ENCODE measurements at places on chromosomes 13 and 19. TPM values are rescaled to one million over a fixed set of nuclear protein-coding genes. Genes with fewer than 3 reads are reported as not detected.

FCER2 gene
- not detected for total RNA-seq

NOTCH3 gene
- 27.4 TPM for total RNA-seq

GTPBP3 gene
- 11.5 TPM for total RNA-seq

KRTDAP gene
- not detected for total RNA-seq

ZNF235 gene
- total RNA-seq, result 2.3 TPM

FSD1 gene
- 5.7 TPM for total RNA-seq

ZNF418 gene
- 6.3 TPM for total RNA-seq

LRRC8E gene
- 6.3 TPM for total RNA-seq

RNF225 gene
- total RNA-seq, result not detected

FXYD3 gene
- total RNA-seq, result not detected

TBXA2R gene
- 0.92 TPM for total RNA-seq

CNN1 gene
- total RNA-seq, result 7.5 TPM

CLPTM1 gene
- 36.5 TPM for total RNA-seq

TPTE2 gene
- total RNA-seq, result not detected

CBY2 gene
- not detected for total RNA-seq

ZNF491 gene
- total RNA-seq, result 3.0 TPM

S1PR4 gene
- total RNA-seq, result not detected

OR7C1 gene
- not detected for total RNA-seq

MBD3L2 gene
- not detected for total RNA-seq

FAM124A gene
- 1.7 TPM for total RNA-seq

NOVA2 gene
- under 0.01 TPM for total RNA-seq
